ENCODE measurements at places on chromosomes 6 and 20. TPM values are rescaled to one million over a fixed set of nuclear protein-coding genes. Genes with fewer than 3 reads are reported as not detected.

DNAH8 gene
- 0.13 TPM for total RNA-seq

RAB44 gene
- 0.27 TPM for total RNA-seq

MAP3K5 gene
- 18.9 TPM for total RNA-seq

FABP7 gene
- not detected for total RNA-seq

TGM2 gene
- 70.3 TPM for total RNA-seq

RSPH9 gene
- 0.49 TPM for total RNA-seq
